Fibroblast of skin of abdomen (primary cell): ENCODE measurements at places on chromosomes 5 and 9.

GRCh38 chr9:79116041-79116440 is 455.7 kb upstream of the TLE4 start:
- DNase-seq = no peak

- DNase-seq = no peak
These were observed 13.4 kb upstream of the HABP4 start for GRCh38 chr9:96436456-96437126.

DNA sequence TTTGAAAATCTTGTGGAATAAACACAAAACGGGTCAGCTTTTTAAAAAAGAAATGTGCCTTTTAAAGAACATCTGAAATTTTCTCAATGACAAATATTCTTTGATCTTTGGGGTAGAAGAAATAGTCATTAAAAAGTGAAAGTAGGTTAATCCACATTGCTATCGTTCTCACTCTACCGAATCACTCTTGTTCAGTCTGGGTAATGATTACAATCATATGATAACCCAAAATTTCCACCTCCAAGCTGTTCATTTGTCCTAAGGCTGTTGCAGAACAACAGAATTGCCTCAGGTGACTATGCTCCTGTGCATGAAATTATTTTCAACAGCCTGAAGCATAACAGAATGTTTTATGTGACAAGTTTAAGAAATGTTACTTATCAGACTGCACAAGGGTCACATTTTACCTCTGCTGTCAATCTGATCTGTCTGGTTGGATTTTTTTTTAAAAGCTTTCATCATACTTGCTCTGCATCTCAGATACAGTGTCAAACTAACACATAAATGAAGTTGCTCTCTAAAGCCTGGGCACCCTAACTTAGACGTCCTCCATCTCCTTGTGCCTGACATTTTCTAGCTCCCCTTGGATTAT is 227.3 kb downstream of the LURAP1L start:
- DNase-seq = no peak

- DNase-seq = no peak
These were observed 219.8 kb downstream of the FBXL7 start for GRCh38 chr5:15719784-15720183.

DNA sequence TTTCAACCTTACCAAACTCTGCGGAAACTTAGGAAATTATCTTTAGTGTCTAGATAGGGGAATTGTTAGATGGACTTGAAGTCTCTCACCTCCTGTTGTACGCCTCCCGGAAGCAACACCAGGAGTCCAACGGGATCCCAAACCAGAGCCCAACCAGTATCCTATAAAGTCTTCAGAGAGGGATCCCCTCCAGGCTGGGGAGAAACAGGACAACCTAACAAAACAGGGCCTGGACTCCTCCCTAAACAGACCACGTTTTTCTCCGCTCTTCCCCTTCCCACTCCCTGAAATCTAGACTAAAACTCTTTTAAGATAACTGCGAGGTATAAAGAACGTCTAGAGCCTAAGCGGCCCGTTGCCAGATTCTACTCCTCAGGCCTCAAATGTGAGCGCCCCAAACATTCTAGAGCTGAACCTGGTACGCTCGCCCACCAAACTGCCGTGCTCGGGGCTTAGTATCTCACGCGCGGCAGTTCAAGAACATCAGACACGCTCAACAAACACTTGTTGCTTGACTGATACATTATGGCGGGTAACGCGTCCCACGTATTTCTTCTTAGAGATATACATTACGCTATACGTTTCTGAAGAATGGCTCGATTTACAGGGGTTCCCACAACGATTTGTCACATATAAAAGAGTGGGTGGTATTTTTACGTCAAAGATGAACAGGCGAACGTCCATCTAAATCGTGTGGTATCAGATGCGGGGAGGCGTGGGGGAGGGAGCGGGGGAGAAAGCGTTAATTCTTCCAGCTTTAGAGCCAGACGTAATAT is 663 bp upstream of the SMIM27 start:
- peak; percentile 52 for DNase-seq

DNA sequence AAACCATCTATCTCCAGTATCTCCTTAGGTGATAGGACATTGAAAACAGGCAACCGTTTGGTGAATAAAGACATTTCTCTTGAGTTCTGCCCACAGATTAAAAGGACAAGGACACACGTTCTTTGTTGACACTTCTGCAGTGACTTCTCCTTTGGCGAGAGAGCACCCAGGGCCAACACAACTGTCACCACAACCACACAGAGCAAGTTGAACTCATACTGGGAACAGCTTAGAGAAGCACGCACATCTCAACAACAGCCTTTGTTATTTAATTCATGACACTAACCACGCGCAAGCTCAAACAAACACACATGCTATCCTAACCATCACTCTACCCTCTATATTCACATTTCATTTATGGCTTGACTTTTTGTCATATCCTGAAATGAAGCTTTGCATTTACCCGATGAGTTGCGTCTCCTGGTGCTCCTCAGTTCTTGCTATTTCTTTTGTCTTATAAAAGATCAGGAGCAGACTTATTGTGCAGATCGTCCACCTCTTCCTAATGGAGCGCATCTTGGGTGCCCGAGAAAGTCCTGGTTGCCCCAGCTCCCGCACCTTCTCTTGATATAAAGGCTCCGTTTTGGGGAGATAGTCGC is 543 bp downstream of the ST8SIA4 start:
- DNase-seq = no peak

DNA sequence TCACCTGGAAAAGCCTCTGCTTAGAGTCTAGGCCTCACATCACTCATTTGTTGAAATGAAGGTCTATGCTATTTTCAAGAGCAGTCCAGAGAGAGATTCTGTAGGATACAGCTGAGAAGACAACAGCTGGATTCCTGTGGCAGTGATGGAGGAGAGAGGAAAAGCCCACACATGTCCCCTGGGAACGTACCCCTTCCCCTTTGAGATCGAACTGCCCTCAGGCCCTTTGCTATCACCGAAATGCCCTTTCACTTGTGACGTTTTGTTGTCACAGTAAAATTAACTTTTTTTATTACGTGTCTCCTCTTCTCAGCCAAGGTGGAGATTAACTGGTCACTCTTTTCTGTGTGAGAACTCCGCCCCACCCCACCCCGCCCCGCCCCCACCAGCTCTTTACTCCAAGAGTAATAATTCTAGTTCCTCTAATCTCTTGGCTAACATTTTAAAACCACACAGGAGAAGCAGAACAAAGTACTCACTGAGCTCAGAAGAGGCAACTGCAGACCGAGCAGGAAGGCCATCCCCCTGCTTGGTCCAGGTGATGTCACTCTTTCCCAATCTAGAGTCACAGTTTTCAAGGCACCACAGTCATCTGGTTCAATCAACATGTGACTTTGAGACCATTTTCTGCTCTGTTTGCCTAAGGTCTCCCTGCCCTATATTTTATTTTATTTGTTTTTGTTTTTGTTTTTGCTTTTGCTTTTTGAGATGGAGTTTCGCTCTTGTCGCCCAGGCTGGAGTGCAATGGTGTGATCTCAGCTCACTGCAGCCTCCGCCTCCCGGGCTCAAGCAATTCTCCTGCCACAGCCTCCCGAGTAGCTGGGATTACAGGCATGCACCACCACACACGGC is 105.6 kb downstream of the SUSD1 start:
- DNase-seq = no peak

- peak; percentile 7 for DNase-seq
These were observed at the start of gene LCN9 for GRCh38 chr9:135662758-135663450. TSS of gene LCN9 (plus strand) at chr9:135663309. CDS start at chr9:135663322, 13 bp downstream.

DNA sequence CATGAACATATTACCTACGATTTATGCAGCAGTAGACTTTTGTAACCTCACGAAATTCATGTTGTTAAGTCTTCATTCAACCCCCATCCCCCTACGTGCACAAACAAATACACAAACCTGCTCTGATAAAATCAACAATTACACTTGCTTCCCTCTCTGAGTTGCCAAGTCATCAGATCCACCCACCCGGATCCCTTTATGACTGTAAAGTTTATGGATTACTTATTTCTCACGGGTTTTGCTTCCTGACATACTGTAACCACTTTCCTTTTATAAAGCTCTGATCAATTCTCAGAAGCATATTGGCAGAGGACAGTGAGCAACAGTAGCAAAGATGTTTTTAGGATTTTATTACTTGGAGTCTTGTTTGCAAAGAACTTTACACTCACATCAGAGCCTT is 70.5 kb downstream of the MLLT3 start:
- DNase-seq = no peak

DNA sequence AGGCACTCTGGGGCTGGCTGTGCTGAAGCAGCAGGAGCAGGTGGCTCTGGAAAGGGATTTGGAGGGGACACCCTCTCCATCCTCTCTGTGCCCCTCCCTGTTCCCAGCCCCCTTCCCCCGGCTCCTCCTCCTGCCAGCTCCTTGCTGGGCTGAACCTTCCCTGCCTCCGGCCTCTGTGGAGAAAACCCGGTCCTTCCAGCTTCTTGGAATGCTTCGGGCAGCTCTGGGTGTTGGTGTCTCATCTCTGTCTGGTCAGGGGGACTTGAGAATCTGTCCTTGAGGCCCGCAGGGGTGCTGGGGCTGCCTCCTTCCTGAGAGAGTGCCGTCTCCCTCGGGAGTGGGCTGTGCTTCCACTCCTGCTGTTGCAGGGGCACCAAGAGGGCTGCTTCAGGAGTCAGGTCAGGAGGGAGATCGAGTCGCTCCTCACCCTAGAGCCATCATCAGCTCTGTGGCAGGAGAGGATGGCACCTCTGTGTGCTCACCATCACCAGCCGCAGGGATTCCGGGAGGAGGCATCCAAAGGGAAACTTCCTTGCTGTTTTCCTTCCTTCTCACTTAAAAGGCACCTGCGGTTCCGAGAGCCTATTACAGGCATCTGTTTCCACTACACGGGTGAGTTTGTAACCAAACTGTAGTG is 30.6 kb downstream of the NDUFS6 start:
- no peak for DNase-seq

GRCh38 chr9:124840300-124840833 is 12.9 kb upstream of the WDR38 start:
- no peak for DNase-seq

DNA sequence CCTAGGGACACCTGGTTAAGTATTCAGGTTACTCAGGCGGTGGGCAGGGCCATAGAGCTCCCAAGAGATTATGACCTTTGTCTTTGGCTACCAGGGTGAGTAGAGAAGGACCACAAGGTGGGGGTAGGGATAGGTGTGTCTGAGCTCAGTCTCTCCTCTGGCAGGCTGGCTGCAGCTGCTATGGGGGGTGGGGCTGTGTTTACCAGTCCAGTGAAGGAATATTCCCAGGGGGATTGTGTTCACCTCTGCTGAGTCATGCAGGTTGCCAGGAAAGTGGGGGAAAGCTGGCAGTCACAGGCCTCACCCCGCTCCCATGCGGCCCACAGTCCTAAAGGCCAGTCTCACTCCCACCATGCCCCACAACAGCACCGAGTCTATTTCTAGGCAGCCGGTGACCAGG is 53.6 kb upstream of the POU5F2 start:
- DNase-seq = no peak

GRCh38 chr5:118529361-118530144 is 458.8 kb downstream of the DTWD2 start:
- no peak for DNase-seq
